ENCODE measurements at places on chromosomes 5 and 9. TPM values are rescaled to one million over a fixed set of nuclear protein-coding genes. Genes with fewer than 3 reads are reported as not detected.

Gene ZNF883
- polyA plus RNA-seq: 0.61 TPM

Gene CYLC2
- polyA plus RNA-seq: not detected

Gene FOXI1
- not detected for polyA plus RNA-seq

Gene BOD1
- polyA plus RNA-seq: 28.5 TPM

GRCh38 chr5:116315531-116315930 is 230.7 kb downstream of the COMMD10 start:
- no peak for DNase-seq

DNA sequence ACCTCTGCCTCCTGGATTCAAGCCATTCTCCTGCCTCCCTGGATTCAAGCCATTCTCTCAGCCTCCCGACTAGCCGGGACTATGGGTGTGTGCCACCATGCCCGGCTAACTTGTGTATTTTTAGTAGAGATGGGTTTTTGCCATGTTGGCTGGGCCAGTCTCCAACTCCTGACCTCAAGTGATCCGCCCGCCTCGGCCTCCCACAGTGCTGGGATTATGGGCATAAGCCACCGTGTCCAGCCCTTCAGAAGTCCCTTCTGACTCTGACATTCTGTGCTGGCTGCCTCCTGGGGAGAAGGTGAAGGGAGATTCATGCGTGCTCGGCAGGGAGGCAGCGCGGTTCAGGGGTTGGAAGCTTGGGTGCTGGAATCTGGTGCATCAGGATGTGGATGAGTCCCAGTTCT is 28.8 kb downstream of the PRRX2 start:
- DNase-seq: no peak

DNA sequence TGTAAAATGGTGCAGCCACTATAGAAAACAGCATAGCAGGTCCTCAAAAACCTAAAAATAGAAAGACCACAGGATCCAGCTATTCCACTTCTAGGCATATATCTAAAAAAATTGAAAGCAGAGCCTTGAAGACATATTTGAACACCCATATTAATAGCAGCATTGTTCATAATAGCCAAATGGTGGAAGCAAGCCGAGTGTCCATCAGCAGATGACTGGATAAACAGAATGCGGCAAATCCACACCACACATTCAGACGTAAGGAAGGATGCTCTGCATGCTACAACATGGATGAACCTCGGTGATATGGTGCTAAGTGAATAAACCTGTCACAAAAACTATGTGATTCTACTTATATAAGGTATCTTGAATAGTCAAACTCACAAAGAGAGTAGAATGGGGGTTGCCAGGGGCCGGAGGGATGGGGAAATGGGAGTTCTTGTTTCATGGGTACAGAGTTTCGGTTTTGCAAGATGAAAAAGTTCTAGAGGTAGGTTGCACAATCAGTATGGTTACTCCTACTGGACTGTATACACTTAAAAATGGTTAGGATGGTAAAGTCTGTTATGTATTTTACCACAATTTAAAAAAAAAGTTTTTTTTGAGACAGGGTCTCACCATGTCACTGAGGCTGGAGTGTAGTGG is 17.1 kb upstream of the HSD17B3 start:
- DNase-seq: no peak

GRCh38 chr5:7250004-7250403 is 145.9 kb upstream of the ADCY2 start:
- no peak for DNase-seq

- DNase-seq: no peak
These were observed 21.3 kb downstream of the NR5A1 start for GRCh38 chr9:124485936-124486335.

DNA sequence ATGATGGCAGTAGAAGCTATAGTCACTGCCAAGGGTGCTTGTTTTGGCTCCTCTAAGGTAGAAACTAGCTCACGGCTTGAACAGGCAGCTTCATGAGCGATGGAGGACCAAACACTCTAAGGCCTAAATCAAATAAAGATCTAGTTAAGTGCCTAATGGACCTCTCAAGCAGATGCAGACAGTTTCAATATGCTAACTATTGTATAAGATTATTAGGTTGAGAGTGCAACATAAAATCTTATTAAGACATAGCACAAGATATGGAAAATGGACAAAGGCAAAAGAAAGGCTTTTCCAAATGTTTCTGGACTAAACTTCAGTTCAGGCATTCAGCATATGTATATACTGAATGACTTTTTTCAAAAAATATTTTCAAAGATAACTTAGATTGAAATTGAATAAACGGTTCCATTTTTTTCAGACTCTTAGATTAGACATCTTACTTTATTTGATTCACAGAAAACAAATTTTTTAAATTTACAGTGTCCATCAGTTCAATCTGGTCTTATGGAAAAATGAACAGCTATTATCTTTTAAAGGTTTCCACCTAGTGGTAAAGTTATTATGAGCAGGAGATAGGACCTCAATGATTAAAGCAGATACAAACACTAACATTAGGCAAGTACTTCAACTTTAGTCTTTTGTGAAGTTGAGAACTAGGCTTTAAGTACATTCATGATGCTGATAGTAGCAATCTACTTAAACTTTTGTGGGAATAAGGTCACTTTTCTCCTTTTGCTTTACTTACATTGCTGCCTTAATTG is 1167.7 kb downstream of the MAT2B start:
- no peak for DNase-seq

DNA sequence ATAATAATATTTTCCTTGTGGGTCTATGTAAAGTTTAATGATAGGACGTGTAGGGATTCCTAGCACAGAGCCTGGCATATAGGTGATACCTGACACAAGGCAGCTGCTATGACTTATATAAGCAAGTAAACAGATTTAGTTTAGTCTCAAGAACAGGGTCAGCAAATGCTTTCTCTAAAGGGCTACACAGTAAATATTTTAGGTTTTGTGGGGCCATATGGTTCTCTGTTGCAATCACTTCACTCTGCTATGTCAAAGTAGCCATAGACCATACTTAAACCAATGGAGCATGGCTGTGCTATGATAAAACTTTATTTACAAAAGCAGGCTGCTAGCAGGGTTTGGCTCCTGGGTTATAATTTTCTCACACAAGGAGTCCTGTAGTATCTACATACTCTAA is 204.8 kb upstream of the KLF4 start:
- no peak for DNase-seq
